ENCODE measurements at places on chromosomes 7 and 10. TPM values are rescaled to one million over a fixed set of nuclear protein-coding genes. Genes with fewer than 3 reads are reported as not detected.

GRCh38 chr7:112190120-112190519 lies 16.1 kb downstream of the DOCK4 start:
- no peak for DNase-seq

DNA sequence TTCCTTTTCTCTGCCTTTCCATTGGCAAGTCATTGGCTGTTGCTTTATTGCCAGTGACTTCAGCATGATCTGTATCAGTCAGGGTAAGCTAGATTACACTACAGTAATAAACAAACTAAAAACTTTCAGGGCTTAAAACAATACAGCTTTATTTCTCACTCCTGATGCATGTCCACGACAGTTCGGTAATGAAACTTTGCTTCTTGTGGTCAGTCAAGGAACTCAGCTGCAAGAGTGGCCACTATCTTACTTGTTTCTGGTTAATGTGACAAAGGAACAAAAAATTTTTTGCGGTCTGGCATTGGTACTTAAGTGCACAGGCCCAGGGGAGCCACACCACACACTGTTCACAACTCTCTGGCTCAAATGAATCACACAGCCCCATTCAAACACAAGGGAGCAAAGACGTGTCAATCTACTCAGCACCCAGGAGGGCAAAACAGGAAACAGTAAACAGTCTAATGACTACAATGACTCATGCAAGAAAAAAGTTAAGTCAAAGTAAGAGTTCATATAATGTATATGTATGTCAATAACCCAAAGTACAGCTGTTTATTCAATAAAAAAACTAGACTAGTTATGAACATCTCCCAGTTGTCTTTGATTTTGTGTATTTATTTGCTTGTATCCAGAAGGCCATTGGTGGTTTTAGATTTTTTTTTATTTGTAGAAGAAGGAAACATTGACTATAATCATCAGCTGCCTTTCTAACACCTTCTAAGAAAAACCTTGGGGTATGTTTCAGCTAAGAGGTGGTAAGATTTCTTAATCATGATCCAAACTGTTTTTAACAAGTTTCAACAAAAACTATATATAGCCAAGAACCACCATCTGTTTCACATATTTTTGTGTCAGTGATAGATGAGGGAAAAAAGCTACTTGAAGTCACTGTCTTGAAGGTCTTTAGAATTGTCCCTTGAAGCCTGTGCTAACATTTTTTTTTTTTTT lies 134.4 kb upstream of the FAM3C start:
- DNase-seq = no peak

DNA sequence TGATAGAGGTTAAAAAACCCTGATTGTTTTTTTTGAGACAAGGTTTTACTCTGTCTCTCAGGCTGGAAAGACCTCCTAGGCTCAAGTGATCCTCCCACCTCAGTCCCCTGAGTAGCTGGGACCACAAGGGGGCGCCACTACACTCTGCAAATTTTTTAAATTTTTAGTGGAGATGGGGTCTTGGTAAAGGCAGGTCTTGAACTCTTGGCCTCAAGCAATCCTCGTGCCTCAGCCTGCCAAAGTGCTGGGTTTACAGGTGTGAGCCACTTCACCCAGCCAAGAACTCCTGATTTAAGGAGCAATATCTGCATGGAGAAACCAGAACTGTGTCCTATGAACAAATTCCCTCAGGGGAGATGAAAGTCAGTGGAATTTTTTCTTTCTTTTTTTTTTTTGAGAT lies 7.3 kb upstream of the KLHDC10 start:
- peak; percentile 85 for DNase-seq

- no peak for DNase-seq
These were observed 2.3 kb downstream of the INSYN2A start for GRCh38 chr10:127194111-127194510.

DNA sequence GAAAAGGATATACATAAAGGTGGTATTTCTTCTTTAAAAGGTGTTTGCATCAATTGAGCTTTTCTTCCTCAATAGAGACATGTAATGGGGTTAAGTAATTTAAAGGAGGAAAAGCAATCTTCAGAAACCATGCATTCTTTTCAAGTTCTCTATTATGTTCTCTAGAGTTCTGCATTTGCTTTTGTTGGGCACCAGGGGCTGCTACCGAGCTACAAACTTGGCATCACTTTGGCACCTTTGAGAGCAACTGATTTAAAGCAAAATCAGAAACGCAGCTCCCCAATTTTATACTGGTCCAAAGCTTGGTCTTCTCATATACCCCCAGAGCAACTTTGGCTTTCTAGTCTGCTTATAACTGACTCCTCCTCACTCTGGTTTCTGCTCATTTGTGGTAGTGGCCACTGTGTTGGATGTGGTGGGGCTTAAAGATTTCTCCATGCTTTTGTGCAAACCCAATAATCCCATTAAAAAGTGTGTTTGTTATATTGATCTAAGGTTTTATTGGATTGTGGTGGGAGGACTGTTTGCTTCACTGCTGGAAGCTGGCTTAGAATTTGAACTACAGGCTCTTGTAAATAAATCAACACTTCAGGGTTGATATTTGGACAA lies 712.1 kb downstream of the PHTF2 start:
- no peak for DNase-seq

DNA sequence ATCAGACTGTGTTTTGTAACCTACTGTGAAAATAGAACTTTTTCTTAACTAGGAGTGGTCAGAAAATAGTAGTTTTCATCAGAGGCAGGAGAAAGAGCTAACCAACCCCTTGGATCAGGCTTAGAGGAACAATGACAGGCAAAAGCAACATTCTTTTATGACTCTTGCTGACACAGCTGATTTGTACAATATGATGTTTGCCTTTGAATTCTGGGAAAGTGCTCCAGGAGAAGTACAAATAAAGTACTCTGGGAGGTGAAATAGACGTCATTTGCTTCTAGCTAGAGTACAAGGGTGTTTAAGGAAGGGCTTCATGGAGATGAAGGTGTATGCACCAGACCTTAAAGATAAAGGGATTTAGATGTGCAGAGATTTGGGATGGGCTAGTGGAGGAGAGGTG lies 75.1 kb upstream of the KIAA1217 start:
- DNase-seq = no peak

DNA sequence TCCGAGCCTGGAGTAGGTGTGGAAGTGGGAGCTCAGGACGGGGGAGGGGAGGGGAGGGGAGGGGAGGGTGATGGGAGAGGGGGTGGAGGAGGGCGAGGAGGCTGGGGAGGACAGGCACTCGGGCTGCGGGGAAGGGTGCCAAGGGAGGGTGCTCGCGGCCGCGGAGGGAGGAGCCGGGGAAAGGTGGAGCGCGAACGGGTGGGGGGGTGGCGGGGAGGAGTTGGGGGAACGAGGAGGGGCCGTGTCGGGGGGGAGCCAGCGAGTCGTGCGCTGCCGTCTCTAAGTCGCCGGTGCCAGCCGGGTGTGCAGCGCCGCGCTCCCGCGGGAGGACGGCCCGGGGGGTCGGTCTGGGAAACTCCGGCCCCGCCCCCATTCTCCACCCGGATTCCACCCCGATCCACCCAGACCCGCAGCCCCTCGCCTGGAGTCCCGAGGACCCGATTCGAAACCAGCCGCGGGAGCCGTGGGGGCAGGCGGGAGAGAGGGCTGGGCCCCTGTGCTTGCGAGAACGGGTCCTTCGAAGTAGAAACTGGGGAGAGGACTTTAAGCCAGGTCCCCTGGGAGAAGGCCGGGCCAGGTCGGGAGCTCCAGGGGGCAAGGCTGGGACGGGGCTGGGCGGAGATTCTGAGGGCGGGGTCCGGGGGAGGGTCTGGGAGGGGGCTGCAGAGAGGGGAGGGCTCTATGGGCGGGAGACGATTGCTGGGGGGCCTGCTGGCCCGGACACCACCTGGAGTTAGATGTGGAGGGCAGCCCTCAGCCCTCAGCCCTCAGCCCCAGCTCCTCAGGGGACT lies at the start of gene ZNF467:
ZNF467 (minus strand) TSS at position 143 of the 791 bp plus-strand sequence. CDS start 2,556 bp downstream, outside the sequence.
- no peak for DNase-seq

- no peak for DNase-seq
These were observed 56.7 kb downstream of the BTAF1 start for GRCh38 chr10:91980319-91980718.

CAMK2B gene
- not detected for total RNA-seq

Measured in osteocyte (in vitro differentiated cells).